ENCODE measurements at places on chromosomes 13 and 19.

DNA sequence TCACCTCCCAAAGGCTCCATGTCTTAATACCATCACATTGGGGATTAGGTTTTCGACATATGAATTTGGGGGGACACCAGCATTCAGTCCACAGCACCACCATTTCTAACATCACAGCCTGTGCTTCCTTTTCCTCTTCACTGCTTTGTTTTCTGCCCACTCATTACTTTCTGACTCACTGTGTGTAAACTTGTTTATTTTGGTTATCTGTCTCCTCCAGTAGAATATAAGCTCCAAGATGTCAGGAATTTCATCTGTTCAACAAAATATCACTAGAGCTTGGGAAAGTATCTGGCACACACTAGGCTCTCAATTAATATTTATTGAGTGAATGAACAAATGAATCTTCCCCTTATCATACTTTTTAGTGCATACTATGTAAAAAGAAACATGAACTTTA lies 152.0 kb downstream of the NUFIP1 start:
- no peak for DNase-seq

DNA sequence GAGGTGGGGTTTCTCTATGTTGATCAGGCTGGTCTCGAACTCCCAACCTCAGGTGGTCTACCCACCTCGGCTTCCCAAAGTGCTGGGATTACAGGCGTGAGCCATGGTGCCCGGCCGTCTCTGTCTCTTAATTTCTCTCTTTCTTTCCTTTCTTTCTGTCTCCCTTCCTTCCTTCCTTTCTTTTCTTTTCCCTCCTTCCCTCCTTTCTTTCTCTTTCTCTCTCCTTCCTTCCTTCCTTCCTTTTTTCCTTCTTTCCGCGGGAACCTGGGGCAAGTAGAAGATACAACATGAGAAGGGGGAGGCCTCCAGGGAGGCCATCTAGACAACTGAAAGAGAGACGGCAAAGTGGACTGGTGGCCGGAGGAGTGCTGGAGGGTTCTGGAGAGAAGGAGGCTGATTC lies 15.2 kb upstream of the ELAVL1 start:
- no peak for DNase-seq

GRCh38 chr13:31431722-31432137 lies 232.0 kb downstream of the B3GLCT start:
- DNase-seq, result peak; percentile 37

DNA sequence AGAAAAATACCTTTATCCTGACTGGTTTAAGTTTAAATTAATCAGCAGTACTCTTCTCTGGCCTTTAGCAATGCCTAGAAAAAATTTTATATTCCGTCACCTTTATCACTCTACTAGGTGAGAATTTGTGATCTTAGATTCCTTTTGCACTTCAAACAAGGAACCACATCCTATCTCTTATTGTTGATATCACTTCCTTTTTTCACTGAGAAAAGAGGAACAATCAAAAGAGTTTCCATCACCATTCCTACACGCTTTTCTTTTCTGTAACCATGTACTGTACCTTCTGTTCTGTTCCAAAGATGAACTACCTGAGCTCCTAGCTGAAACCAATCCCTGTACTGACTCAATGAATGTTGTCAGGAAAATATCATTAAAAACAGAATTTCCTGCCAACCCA lies 1379.0 kb upstream of the MIR17HG start:
- peak; percentile 28 for DNase-seq

DNA sequence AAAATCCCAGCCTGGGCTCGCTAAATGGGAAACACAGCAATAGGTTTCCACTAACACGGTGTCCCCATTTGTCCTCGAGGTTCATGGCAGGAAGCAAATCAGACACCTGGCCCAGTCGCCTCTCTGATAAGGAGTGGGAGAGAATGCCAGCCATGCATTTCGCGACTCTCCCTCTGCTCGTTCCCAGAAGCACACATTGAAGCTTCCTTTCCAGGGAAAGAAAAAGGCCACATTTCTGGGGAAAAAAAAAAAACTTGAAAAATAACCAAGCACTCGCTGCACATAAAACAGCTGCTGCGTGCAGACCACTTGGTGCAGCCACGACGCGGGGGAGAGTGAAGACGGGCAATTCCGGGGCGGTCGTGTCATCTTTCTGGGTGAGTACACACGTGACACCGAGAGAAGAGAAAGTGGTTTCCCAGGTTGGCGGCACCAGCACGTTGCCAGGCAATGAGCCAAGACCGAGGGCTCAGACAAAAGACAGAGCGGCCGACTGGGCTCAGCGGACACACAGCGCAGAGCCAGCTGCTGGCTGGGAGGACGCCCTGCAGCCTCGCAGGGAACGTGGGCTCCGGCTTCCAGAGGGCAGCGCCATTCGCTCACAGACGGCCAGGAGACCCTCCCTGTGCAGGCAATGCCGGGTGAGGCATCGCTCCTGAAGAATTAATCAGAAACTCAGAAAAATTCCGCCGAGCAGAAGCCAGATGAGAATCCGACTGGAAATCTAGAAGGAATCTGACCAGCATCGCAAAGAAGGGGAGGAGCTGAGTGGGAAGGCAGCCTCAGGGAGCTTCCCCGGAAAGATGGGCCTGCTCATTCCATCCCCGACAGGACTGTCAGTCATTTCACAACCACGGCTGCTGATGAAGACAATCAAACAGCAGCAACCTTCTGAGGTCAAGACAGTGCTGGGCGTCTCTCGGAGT lies 83.2 kb upstream of the IRS2 start:
- peak; percentile 16 for DNase-seq

DNA sequence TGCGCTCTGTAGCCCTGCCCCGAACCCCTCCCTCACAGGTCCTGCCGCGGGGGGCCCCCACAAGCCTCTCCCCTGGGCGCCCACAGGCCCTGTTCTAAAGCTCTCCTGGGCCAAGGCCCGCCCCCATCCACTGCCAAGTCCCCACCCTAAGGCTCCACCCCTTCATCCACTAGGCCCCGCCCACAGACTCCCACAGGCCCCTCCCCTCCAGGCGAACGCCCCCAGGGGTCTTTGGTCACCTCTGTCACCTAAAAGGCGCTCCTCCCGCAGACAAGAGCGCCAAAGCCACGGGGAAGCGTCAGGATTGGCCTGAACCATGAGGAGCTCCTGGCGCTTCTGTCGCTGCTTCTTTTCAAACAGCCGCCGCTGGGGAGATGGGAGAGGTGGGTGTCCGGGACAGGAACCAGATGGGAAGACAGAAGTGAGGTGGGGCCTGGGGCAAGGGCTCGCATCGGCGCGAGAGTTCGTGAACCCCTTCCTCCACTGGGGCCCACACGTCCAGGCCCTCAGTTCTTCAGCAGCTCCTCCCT lies 2.3 kb downstream of the TULP2 start:
- DNase-seq, result no peak

GRCh38 chr13:28531077-28531844 lies 36.3 kb upstream of the FLT1 start:
- peak; percentile 65 for DNase-seq

- peak; percentile 60 for DNase-seq
Observed at GRCh38 chr13:79973533-79973963, 367.4 kb downstream of the SPRY2 start.

- peak; percentile 48 for DNase-seq
Observed at GRCh38 chr13:38872693-38873092, 117.9 kb downstream of the STOML3 start.

- no peak for DNase-seq
Observed at GRCh38 chr13:44433863-44434765, 60.5 kb downstream of the SERP2 start.

DNA sequence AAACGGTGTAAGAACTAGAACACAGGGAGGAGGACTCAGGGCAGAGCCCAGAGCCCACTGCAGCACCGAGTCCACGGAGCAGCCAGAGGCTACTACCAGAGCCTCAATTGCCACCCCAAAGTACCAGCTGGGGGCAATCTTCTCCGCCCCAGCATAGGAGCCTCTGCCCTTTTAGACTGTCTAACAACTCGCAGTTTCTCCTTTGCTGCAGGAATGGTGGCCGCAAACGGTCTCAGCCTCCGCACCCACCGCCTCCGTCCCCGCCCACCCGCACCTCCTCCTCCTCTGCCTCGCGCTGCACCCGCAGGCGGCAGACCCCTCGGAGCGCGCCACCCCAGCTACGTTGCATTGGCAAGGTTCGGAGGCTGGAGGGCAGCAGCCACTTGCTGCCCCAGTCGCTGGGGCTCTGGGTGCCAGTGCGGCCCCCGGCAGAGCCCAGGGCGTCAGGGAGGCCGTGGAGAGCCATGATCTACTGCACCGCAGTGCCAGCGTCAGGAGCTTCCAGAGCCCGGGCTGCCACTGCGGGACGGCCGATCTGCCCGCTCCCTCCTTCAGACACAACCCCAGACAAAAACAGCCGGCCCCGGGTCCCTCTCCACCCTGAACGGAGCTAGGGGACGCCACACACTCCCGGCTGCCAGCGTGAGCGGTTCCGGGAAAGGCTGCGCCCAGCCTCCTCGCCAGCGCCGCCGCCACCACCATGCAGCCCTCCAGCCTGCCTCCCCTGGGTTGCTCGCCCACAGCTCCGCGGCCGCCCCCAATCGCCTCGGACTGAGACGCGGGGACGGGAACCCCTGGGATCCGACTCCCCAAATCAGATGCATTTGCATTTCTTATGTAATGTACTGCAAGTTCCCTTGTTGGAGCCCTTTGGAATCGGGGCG lies 1.8 kb downstream of the FGF14 start:
- DNase-seq, result no peak

- DNase-seq, result no peak
Observed at GRCh38 chr13:112475889-112476288, 99.7 kb downstream of the SPACA7 start.

DNA sequence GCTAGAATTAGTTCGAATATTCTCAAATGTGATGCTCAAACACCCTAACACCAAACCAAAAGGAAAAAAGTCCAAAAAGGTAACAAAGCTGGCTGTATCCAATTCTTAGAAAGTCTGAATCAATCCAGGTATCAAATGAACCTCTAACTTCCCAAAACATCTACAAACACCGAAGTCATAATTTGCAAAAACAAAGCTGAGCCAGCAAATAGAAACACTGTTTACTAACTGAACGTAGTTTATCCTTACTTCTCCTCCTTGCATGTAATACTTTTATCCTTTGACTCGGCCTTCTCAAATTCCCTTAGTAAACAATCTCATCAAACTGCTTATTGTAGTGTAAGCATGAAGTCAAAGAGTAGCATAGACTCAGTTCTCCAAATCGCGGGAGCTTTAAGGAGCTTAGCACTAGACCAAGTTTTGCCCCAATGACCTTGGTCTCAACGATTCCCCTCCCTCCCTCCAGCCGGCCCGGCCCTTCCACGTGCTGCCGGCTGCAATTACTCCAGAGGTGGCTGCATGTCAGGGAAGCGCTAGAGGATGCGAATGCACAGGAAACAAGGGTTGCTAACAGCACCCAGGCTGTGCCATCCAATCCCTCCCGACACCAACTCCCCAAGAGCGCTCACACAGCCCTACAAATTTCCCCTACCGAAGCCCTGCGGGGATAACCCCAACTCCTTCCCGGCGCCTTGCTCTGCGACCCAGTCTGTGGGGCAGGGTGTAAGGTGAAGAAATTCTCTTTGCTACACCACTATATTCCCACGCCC lies 693 bp downstream of the XPO4 start:
- peak; percentile 69 for DNase-seq

Measured in KBM-7 (cell line).